Activated naive CD4-positive, alpha-beta T cell treated with anti-CD3 and anti-CD28 coated beads for 36 hours (primary cell): ENCODE measurements at places on chromosomes 4 and X. TPM values are rescaled to one million over a fixed set of nuclear protein-coding genes. Genes with fewer than 3 reads are reported as not detected.
A peak's percentile ranks its signal among the peaks of the same experiment; 100 is the strongest.

CXCL1 gene
- total RNA-seq: not detected

TCEAL2 gene
- 0.84 TPM for total RNA-seq

CEP135 gene
- 19.4 TPM for total RNA-seq

HMGN5 gene
- total RNA-seq: 6.3 TPM

ATP1B4 gene
- not detected for total RNA-seq

DNA sequence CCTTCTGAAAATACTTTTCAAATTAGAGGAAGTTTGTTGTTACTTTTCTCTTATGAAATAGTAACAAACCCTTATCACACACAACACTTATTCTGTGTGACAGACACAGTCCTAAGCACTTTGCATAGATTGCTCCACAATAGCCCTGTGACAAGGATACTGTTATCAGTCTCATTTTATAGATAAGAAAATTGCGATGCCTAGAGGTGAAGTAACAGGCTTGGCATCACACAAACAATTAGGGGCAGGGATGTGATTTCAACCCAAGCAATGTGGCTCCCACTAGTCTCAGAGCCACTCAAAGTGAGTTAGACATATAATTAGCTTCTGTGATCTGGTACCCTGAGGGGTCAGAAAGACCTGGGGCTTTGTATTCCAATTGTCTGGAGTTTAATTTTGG, 339.9 kb downstream of the FBXO8 start:
- no peak for DNase-seq

DNA sequence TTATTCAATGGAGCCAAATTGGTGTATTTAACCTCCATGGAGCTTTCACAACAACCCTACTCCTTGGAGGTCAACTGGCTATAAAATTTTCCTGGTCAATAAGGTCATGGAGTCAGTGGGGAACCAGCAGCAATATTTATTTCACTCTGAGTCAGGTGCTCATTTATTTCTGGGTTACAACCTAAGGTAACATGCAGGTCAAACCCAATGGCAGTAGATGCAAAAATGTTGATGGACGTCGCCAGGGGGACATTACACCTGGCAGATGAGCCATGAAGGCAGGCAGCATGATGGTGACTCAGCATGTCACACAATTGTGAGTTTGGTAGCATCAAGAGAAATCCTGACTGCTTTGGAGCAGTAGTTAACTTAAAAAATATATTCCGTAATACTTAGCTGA, 514.1 kb downstream of the IL15 start:
- no peak for DNase-seq

GRCh38 chr4:126341927-126342326, 1027.2 kb downstream of the FAT4 start:
- DNase-seq: no peak

- peak; percentile 39 for DNase-seq
Measured at GRCh38 chrX:151393514-151393913, 3.5 kb upstream of the VMA21 start.

GRCh38 chr4:190014771-190015537, 12.1 kb downstream of the FRG2 start:
- no peak for DNase-seq

GRCh38 chr4:182447767-182448280, 204.6 kb downstream of the TENM3 start:
- no peak for DNase-seq

GRCh38 chr4:8892556-8893226, 21.1 kb upstream of the HMX1 start:
- DNase-seq: no peak

- no peak for DNase-seq
Measured at GRCh38 chrX:17072301-17072700, 125.8 kb downstream of the REPS2 start.

DNA sequence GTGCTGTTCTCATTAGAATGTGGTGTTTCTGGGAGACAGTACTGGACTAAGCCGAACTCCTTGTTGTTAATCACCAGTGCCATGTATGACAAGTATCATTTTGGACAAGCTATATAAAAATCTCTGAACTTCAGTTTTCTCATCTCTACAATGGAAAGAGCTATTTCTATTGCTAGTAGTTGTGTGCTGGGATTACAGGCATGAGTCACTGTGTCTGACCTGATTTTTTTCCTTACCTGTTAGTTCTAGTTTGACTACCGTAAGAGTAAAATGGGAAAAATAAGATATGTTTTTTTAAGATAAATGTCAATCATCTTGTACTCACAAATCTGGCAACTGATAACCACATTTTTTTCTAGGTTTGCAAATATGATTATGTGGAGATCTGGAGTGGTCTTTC, 192.3 kb downstream of the TLL1 start:
- DNase-seq: no peak

DNA sequence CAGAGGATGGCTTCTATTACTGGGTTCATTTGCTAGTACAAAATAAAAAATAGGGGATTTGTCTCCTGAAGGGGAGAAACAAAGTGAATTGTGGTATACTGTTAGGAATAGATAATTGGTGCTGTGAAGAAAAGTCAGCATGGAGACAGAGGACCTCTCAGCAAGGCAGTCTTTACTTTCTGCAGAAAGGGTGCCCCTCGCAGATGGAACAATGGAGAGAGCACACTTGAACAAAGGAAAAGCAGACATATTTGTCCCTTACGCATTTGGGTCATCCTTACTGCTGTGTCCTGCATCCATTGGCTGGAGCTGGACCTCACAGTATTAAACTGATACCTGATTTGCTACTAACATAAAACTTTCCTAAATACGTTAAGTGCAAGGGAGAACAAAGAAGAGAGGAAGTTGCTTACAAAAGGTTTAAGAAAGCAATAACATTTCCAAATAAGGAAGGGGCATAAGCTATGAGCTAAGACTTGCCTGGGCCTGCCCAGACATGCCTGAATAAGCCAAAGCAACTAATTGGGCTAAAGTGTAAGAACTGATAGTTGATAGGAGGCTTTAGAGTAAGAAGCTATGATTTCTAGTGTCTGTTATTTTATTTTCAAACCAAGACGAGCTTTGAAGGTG, 83.8 kb downstream of the CCKAR start:
- DNase-seq: peak; percentile 17

DNA sequence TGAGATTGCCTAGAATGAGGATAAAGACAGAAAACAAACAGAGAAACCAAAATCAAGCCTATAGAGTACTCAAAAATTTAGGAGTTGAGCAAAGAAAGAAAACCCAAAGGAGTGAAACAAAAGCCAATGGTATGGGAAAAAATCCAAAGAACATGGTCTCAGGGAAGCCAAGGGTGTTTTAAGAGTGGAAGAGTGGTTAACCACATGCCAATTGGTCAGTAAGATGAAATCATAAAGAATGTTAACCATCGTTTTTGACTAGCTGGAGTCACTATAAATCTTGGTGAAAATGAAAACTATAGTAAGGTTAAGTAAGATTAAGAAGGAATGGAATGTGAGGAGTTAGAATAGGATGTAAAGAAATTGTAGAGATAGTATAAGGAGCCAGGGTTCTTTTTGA, 64.7 kb upstream of the RPL34 start:
- no peak for DNase-seq

DNA sequence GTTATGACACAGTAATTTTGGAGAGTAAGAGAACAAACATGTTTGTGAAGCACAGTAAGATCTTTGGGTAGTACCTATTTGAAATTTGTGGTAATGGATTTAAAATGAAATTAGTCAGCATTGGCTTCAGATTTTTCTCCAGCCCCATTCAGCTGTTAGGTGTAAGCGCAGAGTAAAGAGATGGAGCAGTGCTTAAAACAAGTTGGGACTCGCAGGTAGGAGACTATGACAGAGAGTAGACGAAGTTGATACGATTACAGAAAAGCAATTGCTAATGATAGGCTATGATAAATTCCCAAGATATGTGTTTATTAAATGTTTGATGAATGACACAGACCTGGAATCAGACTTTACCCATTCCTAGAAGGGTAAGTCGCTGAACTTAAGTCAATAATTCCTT, 72.6 kb downstream of the CHIC2 start:
- no peak for DNase-seq

DNA sequence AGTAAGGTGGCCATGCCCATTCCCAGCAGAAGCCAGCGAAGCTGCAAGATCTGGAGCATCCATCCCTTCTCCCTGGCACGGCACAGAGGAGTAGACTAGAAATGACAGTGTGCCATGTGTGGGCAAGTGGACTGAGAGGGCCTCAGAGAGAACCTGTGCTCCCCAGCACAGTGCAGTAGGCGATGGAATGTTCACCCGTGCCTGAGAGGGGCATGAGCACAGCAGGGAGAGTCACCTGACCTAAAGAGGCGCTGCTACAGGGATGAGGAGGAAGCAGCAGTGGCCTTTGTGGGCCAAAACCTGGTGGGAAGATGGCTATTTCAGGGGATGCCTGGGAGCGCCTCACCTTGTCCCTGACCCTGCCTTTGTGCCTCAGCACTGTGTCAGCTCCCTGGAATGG, 8.0 kb upstream of the CDKN2AIP start:
- no peak for DNase-seq

GRCh38 chrX:40524423-40524822, 56.3 kb upstream of the ATP6AP2 start:
- DNase-seq: no peak

- peak; percentile 26 for DNase-seq
Measured at GRCh38 chr4:67659065-67659464, 41.9 kb downstream of the UBA6 start.

DNA sequence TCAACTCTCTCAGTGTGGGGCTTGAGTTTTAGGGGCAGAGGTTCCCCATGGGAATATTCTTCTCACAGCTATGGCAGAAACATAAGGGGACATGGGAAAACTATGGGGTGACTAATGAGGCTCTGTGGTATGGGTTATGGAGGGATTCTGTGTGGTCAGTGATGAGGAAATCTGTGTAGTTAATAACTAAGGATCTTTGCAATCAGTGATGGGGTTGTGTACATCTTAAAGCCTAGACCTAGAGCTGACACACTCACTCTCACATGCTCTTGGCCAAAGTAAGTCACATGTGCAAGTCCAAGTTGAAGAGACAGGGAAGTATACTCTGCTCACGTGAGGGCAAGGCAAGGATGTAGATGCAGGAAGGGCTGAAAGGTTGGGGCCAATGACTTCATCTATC, 86.4 kb upstream of the UXT start:
- DNase-seq: no peak

DNA sequence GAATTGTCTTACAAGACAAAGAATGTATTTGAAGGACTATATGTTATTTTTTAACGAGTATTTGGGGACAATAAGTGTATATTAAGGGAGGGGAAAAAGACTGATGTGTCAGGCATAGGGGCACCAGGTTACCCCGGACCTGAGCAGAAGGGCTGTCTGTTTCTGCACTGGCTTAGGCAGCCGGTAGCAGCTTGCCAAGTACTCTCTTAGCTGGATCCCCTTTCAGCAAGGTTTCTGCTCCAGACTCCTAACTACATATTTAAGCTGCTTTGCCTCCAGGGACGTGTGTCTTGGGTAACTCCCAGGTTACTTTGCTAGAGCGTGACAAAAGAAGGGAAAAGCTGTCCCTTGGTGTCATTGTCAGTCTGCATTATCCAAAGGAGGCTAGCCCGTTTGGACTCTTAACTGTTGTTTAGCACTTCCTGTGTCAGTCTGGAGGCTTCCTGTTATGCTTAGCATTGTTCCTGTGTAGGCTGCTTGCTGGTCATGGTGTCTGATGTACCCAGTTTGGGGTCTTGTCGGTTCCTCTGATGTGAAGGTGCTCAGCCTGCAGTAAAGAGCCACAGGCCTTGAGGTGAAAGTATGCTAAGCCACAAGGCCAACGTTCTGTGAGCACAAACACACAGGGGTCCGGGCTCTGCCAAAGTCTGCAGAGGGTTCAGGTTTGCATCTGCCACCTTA, 11.6 kb downstream of the CXCR3 start:
- DNase-seq: no peak

GRCh38 chr4:37359261-37359660, 114.7 kb downstream of the NWD2 start:
- no peak for DNase-seq

DNA sequence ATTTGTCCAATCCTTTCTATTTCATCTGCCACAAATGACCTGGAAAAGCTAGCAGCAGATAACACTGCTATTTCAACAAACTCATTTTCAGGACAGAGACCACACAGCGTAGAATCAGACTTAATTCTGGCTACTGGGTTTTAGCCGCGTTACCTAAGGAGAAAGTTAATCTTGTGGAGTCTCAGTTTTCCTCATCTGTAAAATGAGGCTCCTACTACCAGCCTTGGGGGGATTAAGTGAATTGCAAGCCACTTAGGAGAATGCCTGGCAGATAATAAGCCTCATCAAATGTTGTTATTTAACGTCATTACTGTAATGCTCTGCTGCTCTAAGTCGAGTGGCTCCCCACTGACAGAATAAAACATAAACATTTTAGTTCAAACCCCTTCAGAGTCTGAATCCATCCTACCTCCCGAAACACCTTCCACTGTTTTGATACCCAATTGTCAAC, 1.4 kb downstream of the CCNI start:
- no peak for DNase-seq

DNA sequence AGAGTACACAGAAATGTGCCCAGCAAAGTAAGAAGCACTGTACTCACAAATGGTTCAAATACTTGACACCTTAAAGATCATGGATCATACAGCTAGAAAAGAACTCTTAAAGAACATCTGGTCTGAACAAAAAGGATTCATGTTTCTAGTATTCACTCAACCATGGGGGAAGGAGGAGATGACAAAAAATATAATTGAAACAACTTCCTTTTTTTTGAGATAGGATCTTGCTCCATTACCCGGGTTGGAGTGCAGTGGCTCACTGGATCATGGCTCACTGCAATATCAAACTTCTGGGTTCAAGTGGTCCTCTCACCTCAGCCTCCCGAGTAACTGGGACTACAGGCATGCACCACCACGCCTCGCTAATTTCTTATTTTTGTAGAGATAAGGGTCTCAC, 6.0 kb downstream of the DHX15 start:
- no peak for DNase-seq

DNA sequence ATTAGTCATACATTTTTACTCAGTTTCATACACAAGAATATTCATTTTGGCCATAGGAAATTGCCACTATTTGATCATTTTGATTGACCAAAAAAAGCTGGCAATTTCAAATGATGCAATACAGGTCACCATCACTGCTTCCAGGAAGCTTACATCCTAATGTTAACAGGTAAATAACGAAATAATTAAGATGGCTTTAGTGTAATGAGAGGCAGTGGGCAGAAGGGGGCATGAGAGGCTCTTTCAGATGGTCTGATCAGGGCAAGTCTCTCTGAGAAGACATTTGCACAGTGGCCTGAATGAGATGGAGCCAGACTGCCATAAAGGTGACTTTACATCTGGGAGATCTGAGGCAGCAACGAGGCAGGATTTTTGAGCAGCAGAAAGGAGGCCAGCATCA, 170.7 kb downstream of the SLIT2 start:
- DNase-seq: peak; percentile 55

DNA sequence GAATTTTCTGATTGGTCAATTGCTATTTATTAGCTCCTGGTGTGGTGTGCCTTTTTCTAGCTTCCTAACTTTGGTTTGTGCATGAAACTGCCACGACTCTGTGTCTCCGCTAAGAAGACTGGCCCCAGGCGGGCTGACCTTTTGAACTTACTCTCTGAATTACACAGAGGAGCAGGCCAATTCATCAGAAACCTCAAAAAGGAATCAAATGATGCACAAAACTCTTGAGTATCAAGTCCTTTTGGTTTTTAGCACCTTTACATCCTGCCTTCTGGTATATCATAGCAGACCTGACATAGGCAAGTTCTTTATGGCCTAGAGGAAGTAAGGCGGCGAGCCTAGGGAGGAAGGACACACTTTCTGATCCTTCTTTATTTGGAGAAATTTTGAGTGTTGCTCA, 17.6 kb downstream of the TKTL1 start:
- peak; percentile 48 for DNase-seq
